Esophagus squamous epithelium (tissue), 5 donors: ENCODE measurements at places on chromosomes 16 and 17.

GRCh38 chr16:52254746-52255145 is 292.2 kb downstream of the TOX3 start:
- DNase-seq: no peak

GRCh38 chr17:78940708-78941107 is 15.5 kb upstream of the TIMP2 start:
- no peak for DNase-seq

GRCh38 chr17:15436473-15437302 is 30.7 kb downstream of the CDRT4 start:
- DNase-seq: no peak

- DNase-seq: no peak
Observed at GRCh38 chr16:23833960-23834685, 1.7 kb upstream of the PRKCB start.

DNA sequence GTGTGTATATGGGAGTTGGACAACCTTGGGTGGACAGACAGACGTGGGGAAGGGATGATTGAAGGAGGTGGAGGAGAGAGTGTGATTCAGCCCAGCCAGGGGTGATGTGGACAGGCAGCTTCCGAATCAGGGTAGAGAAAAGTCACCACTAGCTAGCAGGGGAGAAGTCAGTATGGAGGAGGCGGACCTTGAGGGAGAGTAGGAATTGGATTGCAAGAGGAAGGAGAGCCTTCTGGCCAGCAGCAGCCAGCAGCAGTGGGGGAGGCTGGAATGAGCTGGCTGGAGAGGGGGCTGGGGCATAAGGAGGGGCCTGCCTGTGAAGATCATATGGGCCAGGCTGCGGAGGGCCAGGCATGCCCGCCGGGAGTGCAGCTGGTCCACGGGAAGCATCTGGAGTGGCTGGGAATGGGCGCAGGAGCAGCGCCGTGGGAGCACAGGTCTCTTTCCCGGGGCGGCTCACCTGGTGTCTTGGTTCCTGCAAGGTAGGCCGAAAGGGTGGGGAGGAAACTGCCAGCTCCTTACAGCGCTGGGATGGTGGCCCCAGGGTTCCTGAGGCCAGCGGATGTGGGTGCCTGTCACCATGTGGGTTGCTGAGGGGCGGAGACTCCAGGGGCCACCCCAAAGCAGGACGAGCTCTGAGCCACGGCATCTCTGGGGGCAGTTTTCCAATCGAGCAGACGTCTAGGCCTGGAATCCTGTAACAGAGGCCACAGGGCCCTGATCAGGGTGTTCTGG is 235.3 kb downstream of the SEC14L1 start:
- DNase-seq: no peak

- no peak for DNase-seq
Observed at GRCh38 chr17:5513628-5514027, 27.3 kb downstream of the MIS12 start.

DNA sequence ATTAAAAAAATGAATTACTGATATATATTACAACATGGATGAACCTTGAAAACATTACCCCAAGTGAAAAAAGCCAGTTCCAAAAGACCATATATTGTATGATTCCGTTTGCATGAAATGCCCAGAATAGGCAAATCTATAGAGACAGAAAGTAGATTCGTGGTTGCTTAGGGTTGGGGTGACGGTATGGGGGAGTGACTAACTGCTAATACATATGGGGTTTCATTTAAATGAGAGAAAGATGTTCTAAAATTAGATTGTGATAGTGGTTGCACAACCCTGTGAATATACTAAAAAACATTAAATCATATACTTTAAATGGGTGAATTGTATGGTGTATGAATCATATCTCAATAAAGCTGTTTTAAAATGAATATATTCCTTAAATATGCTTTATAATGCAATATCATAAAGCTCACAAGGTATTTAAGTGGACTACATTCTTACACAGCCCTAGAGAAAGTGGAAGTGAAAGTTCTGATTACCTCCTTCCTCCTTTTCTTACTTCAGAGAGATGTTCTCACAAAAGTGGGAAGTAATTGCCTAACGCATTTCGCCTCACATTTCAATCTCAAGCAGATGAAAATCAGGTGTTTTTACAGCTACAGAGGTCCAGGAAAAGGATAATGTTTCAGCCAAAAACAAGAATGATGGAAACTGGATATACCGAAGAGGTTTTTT is 142.7 kb upstream of the GNAO1 start:
- no peak for DNase-seq
